ENCODE measurements at places on chromosomes 2 and 18. TPM values are rescaled to one million over a fixed set of nuclear protein-coding genes. Genes with fewer than 3 reads are reported as not detected.

DNA sequence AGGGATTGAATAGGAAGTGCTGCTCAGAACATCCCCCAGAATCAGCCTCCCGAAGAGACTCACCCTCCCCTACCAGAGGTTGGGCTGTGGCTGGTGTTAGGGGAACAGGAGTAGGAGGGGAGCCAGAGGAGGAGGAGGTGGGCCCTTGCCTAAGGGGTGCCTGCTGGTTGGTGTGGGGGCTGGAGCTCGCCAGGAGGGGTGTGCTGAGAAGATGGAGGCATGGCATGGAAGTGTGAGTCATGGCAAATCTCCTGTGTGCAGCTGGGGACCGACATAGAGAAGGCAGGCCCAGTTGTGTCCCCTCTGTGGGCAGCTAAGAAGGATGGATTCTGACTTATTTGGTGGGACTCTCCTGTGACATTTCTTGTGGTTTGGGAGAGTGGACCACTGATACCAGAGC lies 73.7 kb downstream of the DGKD start:
- DNase-seq: no peak

DNA sequence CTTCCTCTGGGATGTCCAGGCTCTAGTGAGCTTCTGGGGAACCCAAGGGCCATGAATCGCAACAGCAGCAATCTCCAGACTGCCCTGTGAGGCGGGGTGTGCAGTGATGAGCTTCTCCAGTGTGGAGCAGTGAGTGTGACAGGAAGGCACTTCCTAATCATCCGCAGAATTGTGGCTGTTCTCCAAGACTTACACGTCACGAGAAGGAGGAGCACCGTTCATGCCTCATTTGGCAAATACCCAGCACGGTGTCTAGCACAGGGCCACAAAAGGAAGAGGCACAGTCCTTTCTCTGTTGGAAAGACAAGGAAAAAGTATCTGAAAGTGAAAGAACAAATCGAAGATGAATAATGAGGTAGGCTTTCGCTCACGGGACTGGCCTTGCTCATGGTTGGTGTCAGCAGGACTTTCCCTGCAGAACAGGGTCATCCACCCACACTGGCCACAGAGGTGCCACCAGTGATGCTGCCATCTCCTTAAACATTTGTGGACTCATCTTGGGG lies 125.1 kb upstream of the HAAO start:
- DNase-seq: no peak

DNA sequence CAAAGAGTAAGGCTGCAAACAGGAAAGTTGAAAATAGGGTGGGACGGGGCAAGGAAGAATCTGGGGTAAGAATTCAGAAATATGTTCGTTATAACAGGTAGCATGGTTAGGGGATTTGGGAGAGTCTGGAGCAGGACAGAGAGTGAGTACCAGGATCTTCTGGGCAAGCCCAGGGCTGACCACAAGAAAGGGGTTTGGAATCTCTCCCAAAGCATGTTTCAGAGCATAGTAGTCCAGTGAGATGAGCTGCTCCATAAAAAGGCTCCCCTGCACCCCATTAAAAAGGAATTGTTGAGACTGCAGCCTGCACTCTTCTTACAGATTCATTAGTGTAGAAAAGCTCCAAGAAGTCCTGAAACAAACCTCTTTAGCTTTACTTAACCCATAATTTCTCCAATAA lies 291.1 kb downstream of the MTX2 start:
- no peak for DNase-seq

- DNase-seq: no peak
Measured at GRCh38 chr18:7824970-7825369, 257.9 kb downstream of the PTPRM start.

DNA sequence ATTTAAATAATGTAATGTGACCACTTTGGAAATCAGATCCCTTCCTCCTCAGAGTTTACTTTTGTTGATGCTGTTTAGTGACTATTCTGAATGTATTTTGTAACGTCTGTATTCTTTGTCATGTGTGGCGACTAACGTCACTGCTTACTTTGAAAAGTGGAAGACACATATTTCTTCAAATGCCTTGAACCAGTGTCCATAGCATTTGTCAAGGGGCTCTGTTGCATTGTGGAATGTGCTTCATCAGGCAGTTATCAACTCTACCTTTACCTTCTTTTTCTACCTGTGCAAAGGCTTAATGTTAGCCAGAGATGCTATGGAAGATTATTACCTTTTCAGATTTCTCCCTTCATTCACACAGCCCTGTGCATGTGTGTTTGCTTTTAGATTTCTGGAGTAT lies 162.4 kb downstream of the ZNF407 start:
- DNase-seq: no peak

GRCh38 chr2:170221317-170222288 lies 43.7 kb downstream of the MYO3B start:
- DNase-seq: no peak

GRCh38 chr18:63397349-63397748 lies 24.9 kb downstream of the VPS4B start:
- no peak for DNase-seq

DNA sequence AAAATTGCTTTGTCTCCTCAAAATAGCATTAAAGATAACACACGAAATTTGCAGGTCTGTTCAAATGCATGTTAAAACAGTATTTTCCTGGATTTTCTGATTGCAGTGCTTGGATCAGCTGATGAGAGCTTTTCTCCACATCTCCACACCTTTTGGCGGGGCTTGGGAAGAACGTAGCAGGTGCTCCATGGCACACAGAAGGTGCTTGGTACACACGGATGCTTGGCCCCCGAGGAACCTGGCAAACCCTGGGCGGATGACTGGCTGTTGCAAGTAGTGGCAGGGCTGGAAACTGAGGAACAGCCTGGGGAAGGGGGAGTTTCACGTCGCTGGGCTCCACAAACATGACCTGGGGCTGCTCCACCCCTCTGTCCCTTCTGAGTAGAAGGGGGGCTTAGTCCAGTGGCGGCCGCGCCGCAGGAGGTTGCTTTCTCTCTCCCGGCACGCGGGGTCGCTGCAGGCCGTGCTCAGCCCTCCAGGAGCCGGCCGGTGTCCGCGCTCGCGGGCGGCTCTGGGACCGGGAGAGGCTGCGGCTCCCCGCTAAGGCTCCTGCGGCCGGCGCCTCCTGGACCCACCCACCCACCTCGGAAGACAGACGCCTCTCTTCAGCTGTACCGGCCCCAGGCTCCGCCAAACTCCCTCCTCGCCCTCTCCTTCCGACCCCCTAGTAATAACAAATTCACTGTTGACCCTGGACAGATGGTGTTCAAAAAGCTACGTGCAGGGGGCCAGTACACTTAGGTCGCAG lies 69.3 kb downstream of the MARCO start:
- DNase-seq: no peak

DNA sequence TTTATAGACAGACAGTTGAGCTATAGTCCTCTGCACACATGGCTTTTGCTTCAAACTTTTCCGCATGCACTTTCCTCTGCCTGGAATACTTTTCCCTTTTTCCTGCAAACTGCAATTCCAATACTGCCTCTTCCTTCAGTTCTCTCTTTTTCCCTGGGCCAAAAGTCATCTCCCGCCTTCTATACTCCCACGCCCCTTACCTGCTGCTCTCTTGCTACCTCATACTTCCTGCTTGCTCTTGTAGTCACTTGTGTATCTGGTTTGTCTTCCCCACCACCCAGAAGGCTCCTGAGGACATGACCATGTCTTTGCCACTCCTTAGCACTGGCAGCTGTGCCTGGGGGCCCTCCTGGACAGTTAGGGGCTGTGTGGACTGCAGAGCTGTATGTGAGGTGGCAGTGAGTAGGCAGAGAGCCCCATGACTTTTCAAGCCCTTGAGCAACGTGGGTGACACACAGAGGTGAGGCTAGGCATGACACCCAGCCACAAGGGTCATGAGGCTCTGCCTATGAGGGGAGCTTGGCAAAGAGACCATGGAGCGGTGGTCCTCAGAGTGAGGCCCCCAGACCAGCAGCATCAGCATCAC lies 23.2 kb downstream of the SPEG start:
- no peak for DNase-seq

- DNase-seq: no peak
Measured at GRCh38 chr2:47205576-47206141, 50.6 kb upstream of the STPG4 start.

DNA sequence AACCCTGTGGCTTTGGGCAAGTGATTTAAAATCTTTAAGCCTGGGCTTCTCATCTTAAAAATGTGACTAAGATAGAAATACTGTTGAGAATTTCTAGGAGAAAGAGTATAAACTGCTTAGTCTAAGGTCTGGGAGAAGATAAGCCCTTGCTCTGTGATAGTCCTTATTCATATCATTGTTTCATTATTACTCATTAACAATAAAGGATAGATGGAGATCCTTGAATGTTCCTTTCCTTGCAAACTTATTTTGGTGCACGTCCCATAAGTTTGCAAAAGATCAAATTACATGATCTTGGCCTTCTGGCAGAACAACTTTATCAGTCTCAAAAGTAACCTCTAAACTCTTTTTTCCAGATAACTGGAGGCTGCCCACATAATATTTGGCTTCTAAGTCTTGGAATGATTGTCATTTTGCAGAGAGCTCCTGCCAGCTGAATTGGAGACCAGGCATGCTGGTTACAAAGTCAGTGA lies 138.3 kb downstream of the FAM124B start:
- no peak for DNase-seq

DNA sequence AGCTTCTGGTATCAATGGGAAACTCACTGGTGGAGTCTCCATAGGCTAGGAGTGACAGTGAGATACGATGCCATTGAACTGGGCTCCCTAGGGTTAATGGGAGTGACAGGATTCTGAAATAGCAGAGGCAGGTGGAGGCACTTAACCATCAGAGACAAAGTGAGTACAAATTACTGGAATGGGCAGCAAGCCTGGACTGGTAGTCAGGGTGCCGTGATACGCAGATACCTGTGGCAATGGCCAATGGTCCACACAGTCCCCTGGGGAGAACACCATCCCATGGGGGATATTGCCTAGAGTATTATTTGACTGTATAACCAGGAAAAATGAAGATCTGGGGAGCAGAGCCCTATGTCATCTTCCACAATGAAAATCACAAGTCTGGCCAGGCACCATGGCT lies 17.3 kb downstream of the CHCHD5 start:
- DNase-seq: no peak

GRCh38 chr2:40317046-40317445 lies 134.8 kb downstream of the SLC8A1 start:
- DNase-seq: no peak

DNA sequence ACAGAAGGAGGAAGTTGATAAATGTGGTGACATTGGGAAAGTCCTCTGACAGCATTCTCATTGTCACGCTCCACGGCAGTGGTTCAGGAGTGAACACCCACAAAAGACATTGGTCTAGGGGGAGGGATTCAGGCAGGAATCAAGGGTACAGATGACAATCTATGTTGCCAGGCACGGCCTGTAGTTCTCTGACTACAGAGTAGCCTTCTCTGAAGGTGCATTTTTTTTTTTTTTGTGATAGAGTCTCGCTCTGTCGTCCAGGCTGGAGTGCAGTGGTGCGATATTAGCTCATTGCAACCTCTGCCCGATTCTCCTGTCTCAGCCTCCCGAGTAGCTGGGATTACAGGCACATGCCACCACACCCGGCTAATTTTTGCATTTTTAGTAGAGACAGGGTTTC lies 7.4 kb upstream of the MOB1A start:
- no peak for DNase-seq

DNA sequence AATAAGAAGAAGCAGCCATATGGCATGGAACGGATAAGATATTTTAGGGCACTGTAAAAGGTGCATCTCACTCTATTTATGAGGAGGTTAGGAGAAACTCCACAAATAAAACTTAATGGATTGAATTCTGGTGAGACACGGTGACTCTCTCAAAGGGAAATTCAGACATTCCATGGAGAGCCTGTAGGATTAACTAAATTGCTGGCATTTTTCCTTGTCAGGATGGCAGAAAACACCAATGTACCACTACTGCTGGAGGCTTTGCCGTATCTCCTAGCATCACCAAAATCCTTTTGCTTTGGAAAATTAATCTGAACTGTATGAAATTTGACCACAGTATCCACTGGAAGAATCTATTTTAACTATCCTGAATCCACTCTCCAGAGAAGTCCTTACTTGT lies 79.3 kb downstream of the RBM43 start:
- no peak for DNase-seq

DNA sequence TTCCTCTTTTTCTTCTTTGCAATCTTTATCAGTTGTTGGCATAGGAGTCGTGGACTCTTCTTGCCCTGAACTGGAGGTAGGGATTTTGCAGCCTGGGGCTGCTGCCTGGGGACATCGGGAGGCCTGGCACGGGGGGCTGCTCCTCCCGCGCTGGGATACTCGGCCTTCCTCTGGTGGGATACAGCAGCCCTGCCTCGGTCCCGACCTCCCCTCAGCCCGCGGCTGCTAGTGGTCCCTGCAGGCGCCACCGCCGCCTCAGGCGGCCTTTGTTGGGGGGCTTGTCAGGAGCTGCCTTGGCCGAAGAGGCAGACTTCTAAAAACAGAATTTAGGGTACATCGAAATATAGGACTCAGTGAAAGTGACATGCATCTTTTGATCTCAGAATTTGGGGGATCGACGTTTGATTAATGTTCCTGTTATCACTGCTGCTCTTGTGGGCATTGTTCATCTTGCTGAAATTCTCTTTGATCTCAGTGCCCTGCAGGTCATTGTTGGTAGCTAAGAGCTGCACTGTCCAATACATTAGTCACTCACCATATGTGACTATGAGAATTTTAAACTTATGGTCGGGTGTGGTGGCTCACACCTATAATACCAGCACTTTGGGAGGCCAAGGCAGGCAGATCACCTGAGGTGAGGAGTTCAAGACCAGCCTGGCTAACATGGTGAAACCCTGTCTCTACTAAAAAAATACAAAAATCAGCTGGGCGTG lies 16.3 kb downstream of the POLR2D start:
- DNase-seq: no peak

DNA sequence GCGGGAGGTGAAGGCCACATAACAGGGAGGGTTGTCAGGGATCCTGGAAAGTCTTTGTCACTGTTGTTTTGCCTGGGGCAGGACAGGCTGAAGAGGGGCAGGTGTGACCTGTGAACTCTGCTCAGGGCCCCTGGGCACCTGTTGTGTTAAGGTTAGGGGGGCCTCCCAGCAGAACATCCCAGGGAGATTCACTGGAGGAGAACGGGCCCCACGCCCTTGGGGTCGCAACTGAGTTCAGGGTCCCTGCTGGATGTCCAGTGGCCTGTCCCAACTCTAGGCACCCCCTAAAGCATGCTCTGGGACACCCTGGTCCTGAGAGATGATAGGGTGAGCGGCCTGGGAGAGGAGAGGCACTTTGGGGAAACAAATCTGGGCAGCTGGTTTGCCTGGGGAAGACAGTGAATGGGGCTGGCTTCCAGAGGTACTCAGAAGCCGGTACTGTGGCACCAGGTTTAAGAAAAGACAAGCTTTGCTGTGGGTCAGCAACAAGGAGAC lies 22.9 kb downstream of the GPR35 start:
- DNase-seq: no peak

GRCh38 chr2:120750488-120751210 lies 15.0 kb downstream of the GLI2 start:
- no peak for DNase-seq

GRCh38 chr2:133415210-133415876 lies 152.9 kb downstream of the NCKAP5 start:
- no peak for DNase-seq

The NT5C1B gene
- not detected for total RNA-seq

The ALPG gene
- total RNA-seq: not detected

The MBP gene
- 22.5 TPM for total RNA-seq

The WIPF1 gene
- 3.7 TPM for total RNA-seq

The WDR35 gene
- total RNA-seq: 6.7 TPM
